ENCODE measurements at places on chromosomes 5 and 9. TPM values are rescaled to one million over a fixed set of nuclear protein-coding genes. Genes with fewer than 3 reads are reported as not detected.

DNA sequence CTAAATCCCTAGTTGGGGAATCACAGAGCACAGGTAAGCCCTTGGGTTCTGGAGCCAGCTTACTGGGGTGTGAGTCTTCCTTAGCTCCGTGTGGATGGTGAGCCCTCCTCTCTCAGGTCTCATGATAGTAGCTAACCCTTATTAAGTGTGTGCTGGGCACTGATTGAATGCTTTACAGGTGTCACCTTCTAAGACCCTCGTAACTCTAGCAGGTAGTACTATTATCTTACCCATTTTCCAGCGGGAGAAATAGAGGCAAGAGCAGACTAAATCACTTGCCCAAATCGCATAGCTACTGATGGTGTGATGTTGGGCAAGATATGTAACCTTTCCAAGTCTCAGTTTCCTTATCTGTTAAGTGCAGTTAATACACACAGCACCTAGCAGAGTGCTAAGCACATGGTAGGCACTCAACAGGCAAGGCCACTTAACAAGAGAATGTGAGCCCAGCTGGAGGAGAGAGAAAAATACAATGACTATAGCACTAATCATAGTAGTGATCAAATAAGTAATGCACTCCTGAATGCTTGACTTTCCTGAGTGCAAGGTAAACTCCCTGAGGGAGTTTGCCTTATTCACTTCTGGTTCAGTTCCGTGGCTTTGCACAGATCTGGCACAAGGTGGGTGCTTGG is at the start of gene DCANP1:
Gene DCANP1 (minus strand): TSS at position 51 of the 632 bp plus-strand sequence. CDS start 240 bp downstream, outside the sequence.
- DNase-seq: peak; percentile 71

- no peak for DNase-seq
These were observed 3.3 kb upstream of the TTC23L start for GRCh38 chr5:34835664-34836063.

The WDR41 gene
- total RNA-seq: 13.9 TPM

DNA sequence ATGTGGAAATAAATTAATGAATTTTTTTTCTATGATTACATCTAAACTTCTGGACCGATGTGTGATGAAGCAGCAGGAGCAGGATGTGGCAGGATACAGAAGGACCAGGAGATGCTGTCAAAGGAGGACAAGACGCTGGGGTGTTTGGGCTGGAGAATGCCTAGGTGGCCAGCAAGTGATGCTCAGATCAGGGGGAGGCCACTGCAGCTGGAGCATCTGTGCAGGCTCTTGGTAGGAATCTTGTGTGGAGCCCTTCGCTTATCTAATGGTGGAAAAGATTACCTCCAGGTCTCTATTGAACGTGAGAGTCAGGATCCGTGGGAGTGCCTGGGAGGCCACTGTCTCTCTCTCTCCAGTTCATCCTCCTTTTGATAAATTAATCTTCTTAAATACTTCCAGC is 79.8 kb downstream of the MRPL36 start:
- DNase-seq: no peak

The ZNF346 gene
- total RNA-seq: 20.0 TPM

GRCh38 chr9:15423231-15423985 is 732 bp downstream of the SNAPC3 start:
- no peak for DNase-seq

The CARTPT gene
- total RNA-seq: not detected

The SLC34A1 gene
- not detected for total RNA-seq

DNA sequence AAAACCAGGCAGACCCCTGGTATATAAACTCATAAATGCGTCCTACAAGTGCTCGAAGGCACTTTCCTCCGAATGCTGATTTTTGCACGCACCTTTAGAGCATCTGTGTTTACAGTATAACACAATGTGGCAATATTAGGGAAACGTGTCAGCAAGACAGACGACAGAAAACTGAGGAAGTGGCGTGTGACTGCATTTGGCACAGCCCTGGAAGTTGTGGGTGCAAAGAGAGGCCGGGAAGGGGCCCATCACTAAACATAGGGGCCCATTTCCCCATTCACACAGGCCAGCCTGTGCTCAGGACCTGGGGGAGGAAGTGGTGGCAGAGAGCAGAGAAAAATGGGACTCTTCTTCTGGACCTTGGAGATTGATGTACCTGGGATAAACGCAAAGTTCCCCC is 48.2 kb downstream of the RASGEF1C start:
- DNase-seq: no peak

GRCh38 chr5:10705747-10706146 is 55.3 kb downstream of the DAP start:
- DNase-seq: no peak

GRCh38 chr9:134648701-134649530 is 7.3 kb downstream of the COL5A1 start:
- DNase-seq: no peak

DNA sequence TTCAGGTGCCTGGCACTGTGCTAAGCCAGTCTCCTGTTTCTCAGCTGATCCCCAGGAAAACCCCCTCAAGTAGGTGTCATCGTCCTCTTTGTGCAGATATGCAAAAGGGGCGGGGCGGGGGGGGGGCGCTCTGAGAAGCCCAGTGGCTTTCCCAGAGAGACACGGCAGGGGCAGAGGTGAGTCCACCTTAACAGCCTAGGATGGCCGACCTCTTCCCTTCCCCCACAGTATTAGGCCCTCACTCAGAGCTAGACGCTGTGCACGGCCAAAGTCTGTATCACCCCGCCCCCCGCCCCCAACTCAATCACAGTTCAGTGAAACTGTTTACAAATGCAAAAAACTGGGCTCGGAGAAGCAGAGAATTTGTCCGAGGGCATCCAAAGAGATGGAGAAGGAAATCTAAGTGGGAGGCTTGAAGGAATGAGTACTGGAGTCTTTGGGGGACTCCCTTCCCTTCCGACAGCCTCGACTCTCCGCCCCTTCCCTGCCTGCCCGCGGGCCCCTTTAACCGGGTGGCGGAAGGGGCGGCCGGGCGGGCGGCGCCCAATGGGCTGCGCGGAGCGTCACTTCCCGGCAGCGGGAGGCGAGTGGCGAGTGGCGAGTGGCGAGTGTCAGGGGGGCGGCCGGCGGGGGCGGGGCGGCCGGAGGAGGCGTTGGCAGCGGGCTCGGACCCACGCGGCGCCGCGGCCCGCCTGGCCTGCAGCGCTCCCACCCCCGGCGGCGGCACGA is at the start of gene ERGIC1:
Gene ERGIC1 (plus strand): TSS at position 566 of the 729 bp plus-strand sequence. CDS start 163 bp downstream, at position 729.
- peak; percentile 88 for DNase-seq

GRCh38 chr5:147686421-147686820 is 96.1 kb downstream of the JAKMIP2 start:
- no peak for DNase-seq

The CERCAM gene
- 13.5 TPM for total RNA-seq

- DNase-seq: peak; percentile 6
These were observed 198.5 kb downstream of the CACNA1B start for GRCh38 chr9:138075961-138076649.

The PCDHA12 gene
- 11.7 TPM for total RNA-seq
